Activated CD8-positive, alpha-beta memory T cell treated with anti-CD3 and anti-CD28 coated beads for 48 hours (primary cell): ENCODE measurements at places on chromosomes 4 and X.

- DNase-seq = no peak
Observed at GRCh38 chr4:92714640-92715039, 410.9 kb downstream of the GRID2 start.

DNA sequence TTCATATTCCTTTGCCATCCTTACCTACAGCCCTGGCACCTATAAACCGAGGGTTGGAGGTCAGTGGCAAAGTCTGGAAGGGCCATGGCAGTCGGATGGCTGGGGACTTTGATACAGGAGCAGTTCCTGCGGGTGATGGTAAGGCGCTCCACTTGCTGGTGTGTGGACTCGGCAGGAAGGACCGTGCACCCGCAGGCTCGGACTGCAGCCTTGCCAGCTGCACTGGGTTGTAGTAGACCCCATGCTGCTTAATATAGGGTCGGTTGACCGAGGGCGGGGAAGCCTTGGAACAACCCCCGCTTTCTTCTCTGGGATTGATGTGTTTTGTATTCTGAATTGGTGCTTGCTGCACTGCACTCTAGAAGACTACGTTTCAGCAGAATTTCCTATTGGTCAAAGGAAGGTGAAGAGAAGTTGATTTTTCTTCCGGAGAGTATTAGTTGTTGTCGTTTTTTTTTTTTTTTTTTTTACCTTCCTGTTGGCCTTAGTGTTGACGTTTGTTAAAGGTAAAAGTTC lies 638 bp downstream of the BLTP1 start:
- no peak for DNase-seq

- DNase-seq = no peak
Observed at GRCh38 chr4:142231787-142232186, 595.4 kb downstream of the IL15 start.

DNA sequence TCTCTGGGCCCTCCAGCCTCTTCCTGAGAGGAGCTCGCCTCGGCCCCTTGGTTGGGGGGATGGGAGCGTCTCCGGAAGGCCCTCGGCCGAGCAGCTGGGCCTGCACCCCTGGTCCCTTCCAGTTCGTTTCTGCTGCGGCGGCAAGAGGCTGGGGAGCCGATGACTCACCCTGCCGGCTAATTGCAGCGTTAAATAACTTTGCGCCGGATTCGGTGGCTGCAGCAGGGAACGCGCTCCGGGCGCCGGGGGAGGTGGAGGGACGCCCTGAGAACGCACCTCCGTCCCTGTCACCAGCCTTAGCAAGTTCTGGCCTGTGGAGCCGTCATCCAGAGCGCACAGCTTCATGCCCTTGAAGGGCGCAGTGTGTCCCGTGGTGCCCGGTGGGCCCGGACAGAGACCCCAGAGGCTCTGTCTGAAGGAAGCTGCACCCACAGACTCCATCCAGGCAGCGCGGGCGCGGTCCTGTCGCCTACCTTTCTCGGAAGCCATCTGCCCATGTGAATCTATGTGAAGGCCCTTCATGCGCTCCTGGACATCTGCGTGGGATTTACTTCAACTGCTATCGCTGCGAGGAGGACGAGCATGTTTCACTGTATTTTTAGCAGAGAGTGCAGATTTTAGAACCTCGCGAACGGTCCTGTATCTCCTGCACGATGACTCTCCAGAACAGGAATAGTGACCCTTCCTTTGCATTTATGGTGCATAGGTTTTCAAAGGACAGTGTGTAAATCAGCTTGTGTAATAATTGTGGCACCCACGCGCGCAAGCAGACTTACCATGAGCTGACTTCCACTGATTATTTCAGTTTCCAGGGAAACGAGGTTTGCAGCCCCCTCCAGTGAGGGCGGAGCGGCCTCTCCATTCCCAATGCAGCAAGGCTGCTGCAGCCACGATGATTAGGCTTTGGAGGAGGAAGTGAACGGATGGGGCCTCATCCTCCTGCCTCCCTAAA lies 1.7 kb upstream of the TMEM271 start:
- no peak for DNase-seq

- DNase-seq = no peak
Observed at GRCh38 chrX:30570505-30570904, 7.1 kb downstream of the TASL start.

DNA sequence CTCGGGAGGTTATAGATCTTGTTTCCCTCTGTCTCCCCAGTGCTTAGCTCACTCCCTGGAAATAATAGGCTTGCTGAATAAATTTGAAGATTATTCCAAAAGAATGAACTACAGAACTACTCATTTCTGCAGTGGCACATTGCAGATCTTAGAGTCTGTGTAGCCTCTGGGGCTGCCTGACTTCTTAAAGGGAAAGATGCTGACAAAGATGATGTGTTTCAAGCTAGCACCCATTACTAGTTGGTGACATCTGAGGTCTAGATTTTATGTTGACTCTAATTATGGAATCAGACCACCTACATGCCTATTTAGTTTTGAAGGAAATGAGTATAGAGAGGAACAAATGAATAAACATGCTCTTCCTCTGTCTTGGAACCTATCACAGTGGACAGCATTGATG lies 123.7 kb upstream of the KCNIP4 start:
- DNase-seq = no peak

DNA sequence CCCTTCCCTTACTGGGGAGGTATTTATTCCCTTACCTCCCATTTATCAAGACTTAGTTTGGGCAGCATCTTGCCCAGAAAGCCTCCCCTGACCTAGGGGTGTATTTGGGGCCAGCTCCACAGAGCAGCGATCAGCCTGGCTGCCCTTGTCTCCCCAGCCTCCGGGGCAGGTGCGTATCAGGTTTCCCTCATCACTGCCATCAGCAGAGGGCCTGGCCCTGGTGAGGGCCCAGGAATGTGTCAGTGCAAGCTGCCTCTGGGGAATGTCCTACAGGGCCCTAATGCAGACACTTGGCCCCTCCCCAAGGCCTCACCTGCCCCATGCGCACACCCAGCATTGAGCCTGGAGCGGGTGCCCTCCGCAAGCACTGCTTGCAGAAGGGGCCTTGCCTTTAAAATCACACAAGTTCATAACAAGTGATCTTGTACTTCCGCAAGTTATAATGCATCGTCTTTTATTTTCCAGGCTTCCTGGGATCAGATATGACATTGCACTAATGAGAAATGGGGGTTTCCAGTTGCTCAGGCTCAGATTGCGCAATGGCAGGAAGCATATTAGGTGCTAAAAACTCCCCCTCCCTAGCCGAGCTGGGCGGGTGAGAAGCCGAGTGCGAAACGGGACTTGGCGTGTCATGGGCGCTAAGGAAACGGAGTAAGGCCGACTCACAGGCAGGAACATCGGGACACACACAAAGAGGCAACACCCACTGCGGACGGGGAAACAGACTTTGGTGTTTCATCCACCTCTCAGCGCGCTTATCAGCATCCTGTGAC lies 25.4 kb upstream of the AFAP1 start:
- DNase-seq = no peak

DNA sequence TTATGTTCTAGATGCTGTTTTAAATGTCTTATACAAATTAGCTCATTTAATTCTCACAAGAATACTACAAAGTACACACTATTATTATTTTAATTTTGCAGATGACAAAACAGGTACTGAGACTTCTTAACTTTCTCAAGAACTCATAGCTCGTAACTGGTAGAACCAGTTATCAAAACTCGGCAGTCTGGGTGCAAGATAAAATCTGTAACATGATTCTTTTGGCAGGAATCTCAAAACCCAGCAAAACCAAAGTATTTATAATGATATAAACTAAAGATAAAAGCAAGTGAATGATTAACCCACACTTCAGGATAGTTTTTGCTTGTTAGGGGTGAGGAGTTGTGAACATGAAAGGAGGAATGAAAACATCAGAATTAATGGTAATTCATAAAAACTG lies 27.6 kb downstream of the CLNK start:
- DNase-seq = no peak

- no peak for DNase-seq
Observed at GRCh38 chrX:9698576-9698975, 67.1 kb downstream of the GPR143 start.

DNA sequence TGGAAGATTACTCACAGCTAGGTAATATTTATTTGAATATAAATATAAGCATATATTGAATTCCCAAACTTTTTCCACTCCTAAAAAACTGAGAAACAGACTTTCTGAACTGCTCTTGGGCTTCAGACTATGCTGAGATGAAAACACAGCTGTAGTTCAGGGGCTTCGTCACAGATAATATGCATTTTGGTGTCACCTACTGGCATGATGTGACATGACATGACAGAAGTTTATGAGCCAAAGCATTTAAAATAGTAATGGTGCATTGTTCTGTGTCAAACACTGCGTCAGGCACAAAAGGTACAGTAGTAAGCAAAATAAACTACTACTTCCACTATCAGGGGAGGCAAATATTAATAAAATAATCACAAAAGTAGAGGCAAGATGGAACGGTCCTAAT lies 171.3 kb downstream of the BTC start:
- DNase-seq = no peak

GRCh38 chr4:37928426-37929416 lies 31.5 kb upstream of the PTTG2 start:
- no peak for DNase-seq

- no peak for DNase-seq
Observed at GRCh38 chr4:186643501-186644310, 80.0 kb downstream of the FAT1 start.

DNA sequence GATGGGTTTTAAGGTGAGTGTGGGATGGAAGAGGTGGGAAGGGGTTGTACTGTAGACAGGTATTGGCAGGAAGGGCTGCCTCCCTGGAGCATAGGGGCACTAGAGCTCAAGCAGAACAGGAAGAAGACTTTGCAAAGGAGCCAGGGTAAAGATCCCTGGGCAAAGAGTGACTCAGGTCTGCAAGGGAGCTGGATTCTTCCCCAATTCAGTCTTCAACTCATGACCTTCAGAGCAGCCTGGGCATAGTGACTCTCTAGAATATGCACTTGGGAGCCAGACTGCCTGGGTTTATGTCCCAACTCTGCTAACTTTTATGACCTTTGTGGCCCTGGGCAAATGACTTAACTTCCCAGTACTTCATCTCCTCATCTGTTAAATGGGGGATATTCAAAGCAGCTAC lies 4.0 kb downstream of the LONRF3 start:
- DNase-seq = no peak

- DNase-seq = no peak
Observed at GRCh38 chr4:105765690-105766407, 57.3 kb downstream of the GSTCD start.

- DNase-seq = no peak
Observed at GRCh38 chrX:1852082-1852481, 237.2 kb downstream of the ASMT start.

DNA sequence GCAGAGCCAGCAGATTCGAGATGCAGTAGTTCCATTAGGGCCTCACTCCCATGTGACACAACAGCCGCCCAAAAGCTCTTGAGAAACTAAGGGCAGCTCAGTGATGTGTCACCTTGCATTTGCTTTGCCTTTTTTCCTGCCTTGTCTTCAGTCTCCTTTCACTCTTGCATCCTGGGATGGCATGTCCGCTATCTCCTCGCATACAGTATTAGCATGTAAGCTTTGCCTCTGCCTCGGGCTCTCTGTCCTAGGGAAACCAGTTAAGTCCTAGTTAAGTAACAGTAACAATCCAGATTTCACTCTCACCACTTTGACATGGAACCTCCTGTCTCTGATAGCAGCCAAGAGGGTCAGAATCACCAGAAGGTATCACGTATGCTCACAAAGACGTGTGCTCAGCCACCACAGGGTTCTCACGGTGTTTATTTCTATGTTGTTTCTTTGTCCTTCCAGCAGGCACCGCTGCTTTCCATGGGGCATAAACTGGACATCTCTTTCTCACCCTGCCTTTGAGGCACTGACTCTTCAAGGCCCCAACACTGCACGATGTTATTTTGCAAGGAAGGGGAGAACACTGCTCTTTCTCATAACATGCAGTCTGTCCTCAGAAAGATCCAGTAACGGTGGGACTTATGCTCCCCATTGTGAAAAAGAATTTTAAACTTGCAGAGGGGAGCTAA lies 26.7 kb upstream of the SORBS2 start:
- no peak for DNase-seq

- DNase-seq = no peak
Observed at GRCh38 chr4:107719207-107719921, 670 bp downstream of the PAPSS1 start.

DNA sequence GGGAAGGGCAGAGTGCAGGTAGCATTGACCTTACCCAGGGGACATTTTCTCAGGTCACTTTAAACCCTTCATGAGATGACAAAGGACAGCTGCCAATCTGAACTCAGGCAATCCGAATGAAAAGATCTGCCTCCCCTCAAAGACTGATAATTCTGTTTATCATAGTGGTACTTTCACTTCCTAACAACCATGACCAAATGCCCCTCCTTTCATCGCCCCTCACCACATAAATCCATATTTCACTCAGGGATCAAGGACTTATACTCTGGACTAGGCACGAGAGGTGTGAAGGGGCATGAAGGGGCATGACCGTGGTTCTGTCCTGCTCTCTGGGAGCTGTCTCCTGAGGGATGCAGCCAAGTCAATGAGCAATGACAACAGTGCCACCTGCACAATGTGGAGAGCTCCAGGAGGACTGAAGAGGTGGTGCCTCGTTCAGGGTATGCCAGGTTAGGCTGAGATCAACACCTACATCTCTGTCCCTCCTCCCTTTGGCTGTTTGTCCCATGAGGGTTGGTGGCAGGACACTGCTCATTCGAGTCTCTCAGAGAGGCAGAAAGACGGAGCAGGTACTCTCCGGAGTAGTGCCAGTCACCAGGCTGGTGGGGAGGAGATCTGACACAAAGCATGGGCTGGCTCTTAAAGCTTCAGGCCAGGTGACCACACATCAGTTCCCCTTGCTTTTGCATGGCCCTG lies 12.5 kb downstream of the HS3ST1 start:
- no peak for DNase-seq

DNA sequence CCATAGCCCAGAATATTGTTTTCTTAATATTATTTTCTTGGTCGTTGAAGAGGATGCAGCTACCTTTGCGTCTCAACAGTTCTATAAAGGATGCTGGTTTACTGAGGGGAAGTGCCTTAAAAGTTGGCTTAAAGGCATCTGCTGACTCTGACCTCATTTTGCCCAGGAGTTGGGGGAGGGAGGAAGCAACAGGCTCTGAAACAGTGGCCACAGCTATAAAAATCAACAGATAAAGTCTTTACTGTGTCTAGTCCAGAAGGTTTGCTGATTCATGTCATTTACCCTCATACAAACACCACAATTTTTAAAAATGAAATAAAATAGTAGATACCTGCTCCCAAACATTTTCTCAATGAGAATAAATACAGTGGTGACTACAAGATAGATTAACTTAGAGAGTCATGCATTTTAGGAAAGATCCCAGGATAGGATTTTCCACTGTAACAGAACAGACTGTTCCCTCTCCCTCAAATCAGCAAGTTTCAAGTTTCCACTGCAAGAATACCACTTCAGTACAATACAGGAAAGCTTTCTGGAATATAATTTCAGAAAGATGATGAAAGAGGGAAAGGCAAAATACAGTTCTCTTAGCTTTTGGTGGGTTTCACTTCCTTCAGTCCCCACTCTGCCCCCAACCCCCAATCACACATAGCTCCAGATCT lies 1.9 kb downstream of the PHKA1 start:
- DNase-seq = no peak

GRCh38 chrX:136767104-136767941 lies 13.4 kb downstream of the ARHGEF6 start:
- no peak for DNase-seq

DNA sequence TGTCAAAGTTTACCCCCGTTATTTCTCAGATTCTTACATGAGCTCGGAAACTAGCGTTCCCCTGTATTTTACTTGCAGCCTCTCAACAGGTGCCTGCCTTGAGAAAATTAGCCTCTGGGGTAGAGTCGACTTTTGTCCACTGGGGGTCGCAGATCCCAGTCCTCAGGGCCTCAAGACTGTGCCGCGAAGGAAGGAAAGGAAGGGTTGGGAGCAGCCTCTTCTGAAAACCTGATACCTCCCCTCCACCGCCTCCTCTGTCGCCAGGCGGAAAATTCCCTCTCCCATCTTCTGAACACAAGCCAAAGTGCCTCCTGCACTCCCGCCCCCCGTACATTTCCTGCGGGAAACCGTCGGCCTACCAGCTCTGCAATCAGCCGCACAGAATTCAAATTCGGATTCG lies 44.4 kb upstream of the TMSB15B start:
- DNase-seq = peak; percentile 5
